GF-D8 (cell line): ENCODE measurements at places on chromosomes 13 and 19.
A peak's percentile ranks its signal among the peaks of the same experiment; 100 is the strongest.

DNA sequence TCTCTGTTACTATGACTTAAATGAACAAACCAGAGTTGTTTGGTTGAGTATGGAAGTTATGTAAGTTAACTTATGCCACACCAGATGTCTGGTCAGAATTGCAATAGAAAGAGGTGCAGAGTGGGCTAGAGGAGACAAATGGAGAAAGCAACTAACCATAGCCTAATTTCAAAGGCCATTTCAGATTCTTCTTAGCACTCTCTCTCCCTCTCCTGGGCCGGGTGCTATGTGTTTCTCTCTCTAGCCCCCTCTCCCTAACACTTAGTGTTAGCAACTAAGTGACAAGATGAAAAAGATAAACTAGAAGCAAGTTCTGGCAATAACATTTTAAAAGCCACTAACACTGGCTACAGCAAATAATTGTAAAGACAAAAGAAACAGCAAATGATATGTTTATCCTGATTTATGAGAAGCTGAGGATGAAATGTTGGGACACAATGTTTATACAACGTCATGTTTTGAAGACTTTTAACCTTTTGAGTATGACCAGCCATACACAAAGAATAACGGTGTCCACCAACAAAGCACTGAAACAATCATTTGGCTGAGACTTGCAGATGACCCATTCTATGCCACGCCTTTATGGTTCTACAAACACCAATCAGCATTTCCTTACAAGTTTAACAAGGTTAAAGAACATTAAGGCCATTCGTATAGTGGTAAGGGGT is 18.6 kb downstream of the SERPINE3 start:
- DNase-seq: no peak

DNA sequence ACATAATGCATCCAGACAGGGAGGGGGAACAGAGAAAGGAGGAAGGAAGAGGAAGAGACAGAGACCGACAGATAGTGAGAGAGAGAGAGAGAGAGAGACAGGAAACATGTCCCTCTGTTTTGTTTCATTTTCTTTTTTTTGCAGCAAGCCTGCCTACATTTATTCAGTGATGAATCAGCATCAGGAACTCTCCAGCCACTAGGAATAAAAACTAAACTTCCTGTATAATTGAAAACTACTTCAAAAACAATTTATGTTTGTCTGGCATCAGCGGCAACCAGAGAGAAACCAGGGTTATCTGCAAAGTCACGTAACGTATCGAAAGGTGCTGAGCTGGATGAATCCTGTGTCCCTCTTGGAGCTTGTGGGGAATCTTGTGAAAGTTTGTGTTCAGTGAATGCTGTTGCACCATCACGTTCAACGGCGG is 148.6 kb upstream of the SOX21 start:
- DNase-seq: peak; percentile 46

GRCh38 chr19:46759206-46759605 is 13.0 kb upstream of the STRN4 start:
- no peak for DNase-seq

DNA sequence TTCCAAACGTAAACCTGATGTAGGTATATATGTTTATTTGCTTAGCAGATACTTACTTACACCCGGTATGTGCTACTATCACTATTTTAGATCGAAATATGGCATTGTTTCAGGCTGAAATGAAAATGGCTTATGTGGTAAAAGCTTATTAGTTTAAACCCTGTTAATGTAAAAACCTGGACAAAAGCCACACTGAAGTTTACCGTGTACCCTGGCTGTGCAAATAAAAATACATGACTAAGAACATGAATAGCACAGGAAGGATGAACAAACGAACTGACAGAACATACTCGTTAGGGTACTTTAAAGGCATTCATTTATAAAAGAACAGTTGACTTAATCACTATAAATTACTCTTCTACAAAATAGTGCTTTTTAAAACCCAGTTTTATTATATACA is 6.6 kb downstream of the CLDN10 start:
- DNase-seq: no peak

DNA sequence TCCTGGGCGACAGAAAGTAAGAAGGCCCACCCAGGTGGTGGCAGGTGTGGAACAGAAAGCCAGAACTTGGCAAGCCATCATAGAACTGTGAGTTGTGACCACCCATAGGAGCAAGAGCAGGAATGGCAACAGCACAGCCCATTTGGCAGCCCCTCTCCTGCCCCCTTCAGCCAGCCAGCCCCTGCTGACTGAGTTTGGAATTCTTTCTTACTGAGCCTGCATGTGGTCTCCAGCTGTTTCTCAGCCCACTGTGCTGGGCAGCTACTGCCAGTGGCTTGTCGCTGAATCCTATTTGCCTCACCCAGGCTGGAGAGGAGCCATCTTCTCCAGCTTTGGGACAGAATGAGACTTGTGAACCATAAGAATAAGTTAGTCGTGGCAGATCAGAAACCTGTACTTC is 28.3 kb downstream of the CNMD start:
- no peak for DNase-seq

DNA sequence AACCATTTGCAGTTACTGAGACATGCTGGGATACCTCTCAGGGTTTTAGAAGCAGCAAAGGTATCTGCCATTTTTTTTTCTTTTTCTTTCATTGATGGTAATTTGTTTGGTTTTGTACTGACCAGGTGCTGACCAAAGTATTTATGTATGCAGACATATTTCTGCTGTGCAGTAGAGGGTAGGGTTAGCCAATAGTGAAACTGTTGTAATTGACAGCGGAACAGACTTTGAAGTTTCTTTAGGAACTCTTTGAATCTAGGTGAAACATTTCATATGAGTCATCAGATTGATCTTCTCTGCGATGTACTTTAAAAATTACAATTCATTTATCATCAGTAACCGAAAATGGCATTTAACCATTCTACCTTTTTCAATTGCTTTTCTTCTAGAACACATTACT is 63.0 kb downstream of the ITGBL1 start:
- DNase-seq: no peak

DNA sequence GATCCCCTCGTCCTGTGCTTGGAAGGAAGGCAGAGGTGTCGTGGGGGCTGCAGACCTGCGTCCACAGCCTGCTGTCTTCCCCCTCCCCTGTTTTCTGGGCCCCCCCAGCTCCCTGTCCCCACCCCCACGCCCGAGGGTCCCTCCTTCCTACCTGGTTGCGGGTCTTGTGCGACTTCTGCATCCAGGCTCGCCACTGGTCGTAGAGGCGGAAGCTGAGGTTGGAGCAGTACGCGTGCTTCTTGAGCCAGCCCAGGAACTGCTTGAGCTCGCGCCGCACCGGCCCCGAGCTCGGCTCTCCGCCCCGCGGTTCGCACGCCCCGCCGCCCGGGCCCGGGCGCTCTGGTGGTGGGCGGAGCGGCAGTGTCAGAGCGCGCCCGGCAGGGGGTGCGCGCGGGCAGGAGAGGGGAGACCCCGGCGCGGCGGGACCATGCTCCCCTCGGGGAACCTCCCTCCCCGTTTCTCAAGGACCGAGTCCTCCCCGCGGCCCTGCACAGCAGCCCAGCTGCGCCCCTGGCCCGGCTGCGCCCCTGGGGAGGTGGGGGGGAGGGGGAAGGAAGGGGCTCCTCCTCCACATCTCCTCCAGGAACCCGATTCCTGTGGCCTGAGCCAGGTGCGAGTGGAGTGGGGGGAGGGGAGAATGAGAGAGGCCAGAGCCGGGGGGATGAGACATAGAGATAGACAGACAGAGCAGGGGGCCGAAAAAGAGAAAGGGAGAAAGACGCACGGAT is 5.7 kb downstream of the REX1BD start:
- peak; percentile 28 for DNase-seq

DNA sequence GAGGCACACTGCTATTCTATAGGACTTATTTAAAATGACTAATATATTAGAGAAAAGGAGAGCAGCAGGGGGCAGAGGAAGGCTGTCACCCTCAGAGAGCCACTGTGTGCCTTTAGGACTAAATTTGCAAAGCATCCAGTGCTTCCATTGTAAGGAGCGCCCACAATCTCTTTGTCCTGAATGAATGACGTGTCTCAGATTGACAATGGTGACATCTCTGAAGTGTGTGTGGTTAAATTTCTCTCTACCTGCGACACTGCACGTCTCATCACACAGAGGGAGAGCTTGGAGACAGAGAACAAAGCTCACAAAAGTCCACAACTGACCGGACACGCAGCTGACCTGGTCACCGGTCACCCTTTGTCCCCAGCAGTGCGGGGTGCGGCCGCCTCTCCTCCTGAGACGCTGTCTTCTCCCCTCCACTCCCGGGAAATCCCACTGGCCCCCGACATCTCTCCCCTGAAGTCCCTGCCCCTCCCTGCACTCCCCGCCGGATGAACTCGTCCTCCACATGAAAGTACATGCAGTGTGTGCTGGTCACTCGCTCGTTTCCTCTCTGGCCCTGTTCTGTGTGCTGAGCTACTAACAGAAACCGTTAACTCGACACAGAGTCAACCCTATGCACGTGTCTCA is 107.2 kb downstream of the RAB20 start:
- no peak for DNase-seq

GRCh38 chr19:27714857-27715256 is 1498.1 kb downstream of the UQCRFS1 start:
- DNase-seq: no peak

GRCh38 chr13:98524391-98524790 is 52.5 kb downstream of the STK24 start:
- DNase-seq: no peak

DNA sequence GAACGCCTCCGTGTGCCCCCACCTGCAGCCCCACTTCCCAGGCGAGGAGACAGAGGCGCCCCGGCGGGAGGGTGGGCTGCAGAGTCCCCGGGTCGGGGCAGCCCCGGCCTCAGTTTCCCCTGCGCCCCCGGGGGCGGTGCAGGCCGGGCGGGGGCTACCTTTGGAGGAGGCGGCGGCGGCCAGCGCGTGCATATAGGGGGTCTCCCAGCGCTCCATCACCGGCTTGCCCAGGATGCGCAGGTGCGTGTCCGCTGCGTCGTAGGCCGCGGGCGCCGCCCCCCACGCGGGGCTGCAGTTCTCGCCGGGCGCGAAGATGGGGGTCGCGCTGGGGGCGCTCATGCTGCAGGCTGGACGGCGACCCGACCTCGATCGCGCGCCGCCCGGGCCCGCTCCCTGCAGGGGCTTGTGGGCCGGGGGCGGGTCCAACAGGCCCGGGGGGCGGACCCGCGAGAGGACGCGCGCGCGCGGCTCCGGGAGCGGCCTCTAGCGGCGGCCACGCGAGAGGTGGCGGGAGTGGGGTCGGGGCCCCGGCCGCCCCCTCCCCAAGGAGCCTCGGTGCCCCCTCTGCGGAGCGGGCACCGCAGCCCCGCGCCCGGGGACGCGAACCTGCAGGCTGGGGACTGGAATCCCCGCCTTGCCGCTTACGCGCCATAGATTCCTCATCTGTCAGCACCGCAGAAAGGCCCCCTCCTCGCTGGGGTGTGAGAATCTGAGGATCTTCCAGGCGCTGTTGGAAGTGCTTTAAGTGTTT is at the start of gene GAMT:
TSS of gene GAMT (minus strand) at position 405 of the 751 bp plus-strand sequence. CDS start at position 339, 66 bp downstream.
- DNase-seq: no peak

DNA sequence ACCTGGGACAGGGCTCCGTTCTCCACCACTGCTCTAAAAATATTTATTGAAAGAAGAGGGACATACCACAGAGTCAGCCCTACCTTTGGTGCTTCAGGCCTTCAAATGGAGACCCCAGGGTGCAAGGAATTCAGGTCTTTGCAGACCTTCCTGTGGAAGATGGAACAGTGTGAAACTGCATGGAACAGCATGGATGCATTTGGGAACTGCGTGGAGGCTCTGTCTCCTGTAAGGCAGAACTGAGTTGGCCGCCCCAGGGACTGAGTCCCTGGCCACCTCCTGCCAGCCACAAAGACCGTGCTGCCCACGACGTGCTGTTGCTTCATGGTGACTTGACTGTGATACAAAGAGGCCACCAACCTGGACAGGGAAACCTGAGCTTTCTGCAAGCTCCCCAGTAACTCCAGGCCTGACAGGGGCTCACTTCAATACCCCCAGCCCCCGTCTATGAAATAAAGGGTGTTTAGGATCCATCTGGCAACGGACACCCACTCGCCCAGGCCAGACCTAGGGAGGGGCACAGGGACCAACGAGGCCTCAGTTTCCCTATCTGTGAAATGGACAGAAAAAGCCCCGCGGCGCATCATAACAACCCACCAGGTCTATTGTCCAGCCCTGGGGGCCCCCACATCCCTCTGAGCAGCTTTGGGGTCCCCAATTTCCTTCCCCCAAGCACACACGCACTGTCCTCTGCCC is 58.6 kb upstream of the KLF2 start:
- DNase-seq: no peak

DNA sequence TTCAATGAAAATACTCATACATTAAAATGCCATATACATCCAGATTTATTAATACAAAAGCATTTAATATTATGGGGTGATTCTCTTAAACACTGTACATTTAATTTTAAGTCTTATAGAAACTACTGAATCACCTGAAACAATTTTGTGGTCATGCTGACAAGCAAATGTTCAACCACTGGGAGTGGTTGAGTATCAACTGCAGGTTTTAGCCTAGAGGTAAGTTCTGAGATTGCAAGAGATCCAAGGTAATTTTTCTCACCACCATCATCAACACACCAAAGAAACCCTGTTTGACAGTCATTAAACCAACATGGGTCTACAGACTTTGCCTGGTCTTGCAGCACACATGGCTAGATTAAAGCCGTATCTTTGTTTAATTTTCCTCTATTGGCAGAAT is 196.3 kb downstream of the LHFPL6 start:
- DNase-seq: no peak

DNA sequence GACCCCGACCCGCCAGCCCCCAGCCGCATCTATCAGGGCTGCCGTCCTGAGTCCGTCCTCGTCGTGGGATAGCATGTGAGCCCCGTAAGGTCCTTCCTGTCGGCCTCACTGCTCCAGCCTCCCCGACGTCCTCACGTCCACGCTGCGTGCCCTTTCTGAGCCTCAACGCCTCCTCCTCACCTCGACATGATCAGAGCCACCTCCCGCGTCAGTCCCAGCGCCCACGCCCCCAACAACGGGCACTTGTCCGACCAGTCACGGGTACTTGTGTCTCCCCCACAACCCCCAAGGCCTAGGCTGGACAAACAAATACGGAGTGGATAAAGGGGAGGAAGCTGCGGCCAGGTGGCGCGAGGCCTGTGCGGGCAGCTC is 665 bp downstream of the ZNF497 start:
- peak; percentile 73 for DNase-seq

DNA sequence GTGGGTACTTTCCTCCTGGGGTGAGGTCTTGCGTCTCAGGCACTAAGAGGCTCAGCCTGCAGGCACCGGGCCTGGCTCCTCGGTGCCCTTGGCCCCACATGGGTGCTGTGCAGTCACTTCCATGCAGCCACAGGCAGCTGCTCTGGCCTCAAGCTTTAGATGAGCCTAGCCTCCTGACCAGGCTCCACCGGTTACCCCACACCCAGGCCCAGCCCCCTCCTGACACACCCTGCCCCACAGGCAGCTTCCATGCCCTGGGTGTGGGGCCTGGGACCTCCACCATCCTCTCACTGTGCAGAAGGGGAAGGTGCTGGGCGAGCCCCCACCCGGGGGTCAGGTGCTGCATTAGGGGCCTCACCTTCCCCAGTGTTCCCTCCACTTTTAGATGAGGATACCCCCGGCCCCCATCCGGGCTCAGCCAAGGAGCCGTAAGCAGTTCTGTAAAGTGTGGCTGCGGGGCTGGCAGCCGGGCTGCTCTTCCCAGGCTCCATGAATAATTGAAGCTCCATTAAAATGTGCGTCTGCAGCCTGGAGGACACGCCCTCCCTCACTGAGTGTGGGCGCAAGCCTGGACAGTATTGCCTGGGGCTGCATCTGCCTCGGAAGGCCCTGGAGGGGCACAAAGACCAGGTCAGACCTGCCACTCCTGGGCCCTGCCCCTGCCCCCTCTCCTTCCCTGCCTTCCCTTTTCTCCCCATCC is 72.5 kb upstream of the KCTD15 start:
- no peak for DNase-seq
